ENCODE measurements at places on chromosomes 16 and 17.

DNA sequence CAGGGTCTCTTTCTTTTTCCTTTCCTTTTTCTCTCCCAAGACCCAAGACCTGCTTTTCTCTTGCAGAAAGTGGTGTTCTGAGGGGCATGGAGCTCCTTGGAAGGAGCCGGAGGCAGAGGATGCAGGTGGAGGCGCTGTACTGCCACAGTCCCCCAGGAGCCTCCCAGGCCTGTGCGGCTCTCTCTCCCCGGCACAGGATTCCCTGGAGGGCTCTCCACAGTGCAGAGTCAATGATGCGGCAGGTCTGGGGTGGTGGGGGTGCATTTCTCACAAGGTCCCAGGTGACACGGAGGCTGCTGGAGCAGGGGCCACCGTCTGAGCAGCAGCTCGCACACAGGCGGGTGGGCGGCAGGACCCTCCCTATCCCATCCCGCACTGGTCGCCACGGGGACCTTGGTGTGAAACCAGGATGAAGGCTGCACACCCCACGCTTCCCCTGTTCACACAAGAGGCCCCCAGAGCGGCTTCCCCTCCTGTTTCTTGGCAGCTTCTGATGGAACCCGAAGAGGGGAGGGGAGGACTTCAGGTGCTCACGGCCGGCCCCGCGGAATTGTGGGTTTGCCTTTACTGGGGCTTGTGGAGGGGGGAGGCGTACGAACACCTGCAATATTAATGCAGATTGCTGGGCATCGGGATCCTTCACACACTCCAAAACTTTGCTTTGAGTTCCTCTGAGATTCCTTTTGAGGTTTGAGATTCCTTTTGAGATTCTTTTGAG lies 186.9 kb downstream of the ENGASE start:
- no peaks in the 10 kb centered on the region for H3K27me3 ChIP-seq
- H3K36me3 ChIP-seq = no peaks in the 10 kb centered on the region
- H3K4me1 ChIP-seq = no peaks in the 10 kb centered on the region

GRCh38 chr17:83152227-83152744 lies 72.9 kb downstream of the METRNL start:
- no peaks in the 10 kb centered on the region for H3K27me3 ChIP-seq
- no peak overlapping the region for H3K27ac ChIP-seq
- DNase-seq = peak; percentile 25
- H3K36me3 ChIP-seq = no peaks in the 10 kb centered on the region
- H3K4me1 ChIP-seq = peaks cover 12% of the 10 kb centered on the region
- H3K4me3 ChIP-seq = no peak overlapping the region

- no peak overlapping the region for H3K27ac ChIP-seq
- H3K4me3 ChIP-seq = no peak overlapping the region
- no peaks in the 10 kb centered on the region for H3K4me1 ChIP-seq
- DNase-seq = no peak
- no peaks in the 10 kb centered on the region for H3K36me3 ChIP-seq
Observed at GRCh38 chr16:27851586-27851985, 211.9 kb downstream of the GSG1L start.

GRCh38 chr16:8722025-8722348 lies 47.6 kb downstream of the ABAT start:
- DNase-seq = no peak
- no peak overlapping the region for H3K4me3 ChIP-seq
- no peaks in the 10 kb centered on the region for H3K4me1 ChIP-seq

DNA sequence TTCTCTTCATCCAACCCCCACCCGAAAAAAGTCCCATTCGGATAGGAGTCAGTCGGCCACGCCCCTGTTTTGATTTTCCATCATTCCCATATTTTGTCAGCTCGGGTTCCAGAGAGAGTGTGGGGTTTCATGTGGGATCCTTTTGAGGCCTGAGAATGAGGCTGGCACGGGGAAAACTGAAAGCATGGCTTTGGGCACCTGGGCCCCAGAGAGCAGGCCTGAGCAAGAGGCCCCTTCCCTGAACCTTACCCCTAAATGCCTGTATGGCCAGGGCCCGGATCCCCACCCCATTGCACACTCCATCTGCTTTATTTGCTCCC lies 4.6 kb upstream of the HOXB4 start:
- DNase-seq = no peak
- no peaks in the 10 kb centered on the region for H3K36me3 ChIP-seq
- H3K4me1 ChIP-seq = peaks cover 59% of the 10 kb centered on the region
- H3K27me3 ChIP-seq = peaks cover 62% of the 10 kb centered on the region

DNA sequence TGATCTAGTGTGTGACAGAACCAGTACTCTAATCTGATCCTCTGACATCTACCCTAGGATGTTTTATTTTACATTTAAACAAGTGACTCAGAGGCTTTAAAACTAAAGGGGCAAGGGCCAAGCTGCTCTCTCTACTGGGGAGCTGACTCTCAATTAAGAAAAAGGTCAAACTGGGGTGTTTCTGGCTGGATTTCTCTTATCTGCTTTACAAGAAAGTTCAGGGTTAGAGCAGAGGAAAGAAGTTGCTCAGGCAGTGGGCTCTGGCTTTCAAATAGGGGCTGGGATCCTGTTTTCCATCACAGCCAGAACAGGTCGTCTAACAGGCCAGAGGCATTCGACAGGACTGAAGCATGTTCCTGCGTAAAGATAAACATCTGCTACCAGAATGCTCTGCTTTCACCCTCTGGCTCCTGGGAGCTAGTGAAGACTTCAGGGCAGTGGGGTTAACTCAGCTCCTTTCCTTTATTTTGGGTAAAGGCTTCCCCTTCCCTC lies 8.5 kb downstream of the MMP28 start:
- no peak overlapping the region for H3K4me3 ChIP-seq
- no peak for DNase-seq
- no peak overlapping the region for H3K27ac ChIP-seq
- no peaks in the 10 kb centered on the region for H3K36me3 ChIP-seq

GRCh38 chr16:86982912-86983311 lies 334.3 kb downstream of the C16orf95 start:
- H3K27ac ChIP-seq = no peak overlapping the region
- H3K4me1 ChIP-seq = no peaks in the 10 kb centered on the region
- DNase-seq = no peak
- H3K27me3 ChIP-seq = no peaks in the 10 kb centered on the region
- H3K4me3 ChIP-seq = no peak overlapping the region

DNA sequence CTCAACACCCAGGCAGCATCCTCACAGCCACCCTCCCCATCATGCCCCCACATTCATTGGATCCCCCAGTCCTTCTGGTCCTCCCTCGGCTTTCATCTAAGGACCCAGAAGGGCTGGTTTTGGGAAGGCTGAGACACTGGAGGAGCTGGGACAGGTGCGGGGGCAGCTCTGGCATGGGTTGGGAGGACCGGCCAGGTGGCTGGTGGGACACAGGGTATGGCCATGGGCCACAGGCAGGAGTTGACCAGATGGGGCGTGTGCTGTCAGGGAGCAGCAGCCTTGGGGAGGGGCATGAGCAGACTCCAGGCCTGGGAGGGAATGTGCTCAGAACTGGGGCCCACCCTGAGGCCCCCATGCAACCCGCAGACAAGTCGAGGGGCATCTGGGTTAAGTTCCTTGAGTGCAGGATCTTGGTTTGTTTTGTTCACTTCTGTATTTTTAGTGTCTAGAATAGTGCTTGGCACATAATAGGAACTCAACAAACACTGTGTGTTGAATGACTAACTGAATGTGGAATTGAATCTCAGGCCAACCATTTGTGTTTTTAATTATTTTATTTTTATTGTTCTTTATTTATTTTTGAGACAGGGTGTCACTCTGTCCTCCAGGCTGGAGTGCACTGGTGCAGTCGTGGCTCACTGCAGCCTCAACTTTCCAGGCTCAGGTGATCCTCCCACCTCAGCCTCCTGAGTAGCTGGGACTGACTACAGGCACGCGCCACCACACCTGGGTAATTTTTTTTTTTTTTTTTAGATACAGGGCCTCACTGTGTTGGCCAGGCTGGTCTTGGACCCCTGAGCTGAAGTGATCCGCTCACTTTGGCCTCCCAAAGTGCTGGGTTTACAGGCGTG lies 5.6 kb downstream of the P2RX1 start:
- H3K27ac ChIP-seq = peak overlapping the region; percentile 82
- no peak for DNase-seq
- H3K27me3 ChIP-seq = no peaks in the 10 kb centered on the region
- no peaks in the 10 kb centered on the region for H3K36me3 ChIP-seq

GRCh38 chr16:6190776-6191175 lies 1093.2 kb upstream of the EEF2KMT start:
- no peak overlapping the region for H3K27ac ChIP-seq
- H3K4me3 ChIP-seq = no peak overlapping the region
- no peaks in the 10 kb centered on the region for H3K27me3 ChIP-seq
- H3K36me3 ChIP-seq = no peaks in the 10 kb centered on the region
- no peaks in the 10 kb centered on the region for H3K4me1 ChIP-seq

- H3K27me3 ChIP-seq = no peaks in the 10 kb centered on the region
- no peak overlapping the region for H3K27ac ChIP-seq
- no peaks in the 10 kb centered on the region for H3K4me1 ChIP-seq
Observed at GRCh38 chr16:23624092-23624491, 17.0 kb downstream of the PALB2 start.

DNA sequence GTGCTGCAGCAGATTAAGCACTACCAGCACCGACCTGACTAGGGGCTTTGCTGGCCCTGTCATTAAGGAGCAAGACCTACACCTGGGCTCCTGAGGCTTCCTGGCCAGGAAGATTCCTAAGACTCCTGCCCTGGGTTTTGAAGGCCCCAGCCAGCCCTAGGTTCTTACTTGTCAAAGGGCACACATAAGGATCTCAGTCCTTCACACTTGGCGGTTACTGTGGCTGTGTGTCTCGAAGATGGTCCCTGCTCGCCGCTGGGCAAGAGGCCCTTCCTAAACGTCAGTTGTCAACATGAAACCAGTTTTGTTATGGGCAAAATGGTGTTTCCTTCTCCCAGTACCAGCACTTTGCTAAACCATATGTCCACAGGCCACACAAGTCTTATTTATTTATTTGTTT lies 470.6 kb downstream of the TOX3 start:
- H3K27me3 ChIP-seq = no peaks in the 10 kb centered on the region
- no peak overlapping the region for H3K4me3 ChIP-seq
- no peak for DNase-seq
- H3K27ac ChIP-seq = no peak overlapping the region

- no peak overlapping the region for H3K27ac ChIP-seq
- H3K4me3 ChIP-seq = no peak overlapping the region
- no peaks in the 10 kb centered on the region for H3K36me3 ChIP-seq
Observed at GRCh38 chr17:27770877-27771276, 29.5 kb downstream of the NOS2 start.

Data from CD4-positive, alpha-beta T cell (primary cell).